Suppressor macrophage treated with lipopolysaccharide for 4 hours (primary cell): ENCODE measurements at places on chromosomes 12 and 14.

GRCh38 chr12:65300097-65300496 lies 21.6 kb downstream of the MSRB3 start:
- no peak for DNase-seq

DNA sequence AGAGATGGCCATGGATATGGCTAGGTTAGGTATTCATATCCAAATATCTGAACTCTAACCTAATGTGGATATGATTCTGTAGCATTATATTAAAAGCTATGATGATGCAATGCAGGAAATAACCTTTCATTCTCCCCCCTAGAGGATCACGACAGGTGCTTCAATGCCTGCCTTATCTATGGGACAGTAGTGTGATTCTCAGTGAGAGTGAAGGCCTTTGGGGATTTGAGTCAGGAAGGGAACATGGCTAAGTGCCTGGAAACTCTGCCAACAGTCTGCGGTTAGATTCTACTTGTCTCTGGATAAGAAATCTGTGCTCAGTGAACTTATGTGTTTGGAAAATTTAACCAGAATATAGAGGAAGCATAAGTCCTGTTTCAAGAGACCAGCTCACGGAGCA lies 81.8 kb downstream of the SLC38A1 start:
- no peak for DNase-seq

DNA sequence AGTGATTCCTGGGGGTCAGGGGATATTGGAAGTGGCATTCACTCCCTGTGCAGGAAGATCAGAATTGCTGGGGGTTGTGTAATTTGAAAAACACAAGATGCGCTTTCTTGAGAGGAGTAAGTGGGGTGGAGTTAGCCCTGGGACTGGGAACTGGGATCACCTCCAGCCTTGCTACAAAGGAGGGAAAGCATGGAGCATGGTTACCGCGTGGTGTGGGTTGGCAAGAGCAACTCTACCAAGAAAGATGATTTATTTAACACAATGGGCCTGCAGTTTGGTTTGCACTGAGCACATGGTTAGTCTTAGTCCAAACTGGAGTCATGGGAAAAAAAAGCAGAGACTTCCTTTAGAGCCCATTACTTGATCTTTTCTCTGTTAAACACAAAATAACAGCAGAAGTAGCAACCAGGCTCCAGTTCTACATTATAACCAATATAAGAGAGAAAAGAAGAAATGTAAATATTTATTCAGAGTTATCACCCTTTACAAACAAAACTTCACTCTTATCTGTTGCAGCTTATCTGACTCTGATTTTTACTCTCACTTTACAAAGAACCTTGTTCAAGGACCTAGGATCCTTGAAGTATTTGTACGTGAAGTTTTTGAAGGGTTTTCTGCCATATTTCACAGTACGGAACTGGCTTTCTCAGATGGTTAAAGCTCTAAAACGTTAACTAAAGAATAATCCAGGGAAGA lies 2.1 kb upstream of the NIN start:
- DNase-seq = no peak

DNA sequence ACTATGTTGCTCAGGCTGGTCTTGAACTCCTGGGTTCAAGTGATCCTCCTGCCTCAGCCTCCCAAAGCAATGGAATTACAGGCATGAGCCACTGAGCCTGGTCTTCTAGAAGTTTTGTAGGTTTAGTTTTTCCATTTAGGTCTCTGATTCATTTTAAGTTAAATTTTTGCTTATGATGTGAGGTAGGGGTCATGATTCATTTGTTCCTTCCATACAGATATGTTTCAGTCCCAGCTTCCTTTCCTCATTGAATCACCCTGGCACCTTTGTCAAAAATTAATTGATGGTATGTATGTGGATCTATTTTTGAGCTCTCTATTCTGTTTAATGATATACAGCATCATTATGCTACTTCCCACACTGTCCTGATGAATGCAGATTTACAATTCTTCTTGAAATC lies 25.6 kb upstream of the CABP1 start:
- no peak for DNase-seq

DNA sequence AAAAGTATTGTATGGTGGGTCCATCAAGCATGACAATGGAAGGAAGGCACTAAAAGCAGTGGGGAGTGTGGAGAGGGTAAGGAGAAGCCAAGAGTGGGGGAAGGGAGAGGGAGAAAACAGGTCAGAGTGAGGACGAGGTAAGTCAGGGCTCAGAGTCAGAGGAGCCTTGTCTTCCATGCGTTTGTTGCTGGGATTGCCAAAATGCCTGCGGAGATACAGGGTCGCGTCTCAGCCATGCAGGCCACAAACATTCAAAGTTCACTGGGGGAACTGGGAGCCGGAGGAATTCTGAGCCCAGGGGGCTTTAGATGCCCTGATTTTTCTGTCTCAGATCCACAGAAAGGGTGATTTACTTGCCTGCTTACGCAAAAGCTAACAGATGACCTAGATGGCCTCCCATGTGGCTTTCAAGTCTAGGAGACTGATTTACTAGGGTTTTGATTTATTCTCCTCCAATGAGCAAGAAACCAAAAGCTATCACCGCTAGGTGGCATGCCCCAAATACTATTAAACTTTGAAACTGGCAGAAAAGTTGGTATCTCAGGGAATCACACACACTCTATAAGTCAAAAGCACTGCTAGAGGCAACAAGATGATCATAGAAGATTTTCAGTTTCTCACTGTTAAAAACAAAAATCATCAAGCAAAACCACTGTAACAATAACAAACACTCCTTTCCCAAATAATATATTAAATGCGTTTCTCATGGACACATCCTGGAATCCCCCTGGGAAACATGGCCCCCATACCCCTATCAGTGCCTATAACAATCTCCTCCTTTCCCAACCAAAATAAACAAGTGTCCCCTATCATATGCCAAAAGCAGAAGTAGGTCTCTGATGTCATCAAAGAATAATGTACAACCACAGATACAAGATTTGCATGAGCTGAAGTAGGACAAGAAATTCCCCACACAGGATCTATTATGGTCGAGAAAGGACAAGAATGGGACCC lies 26.6 kb upstream of the MDM1 start:
- peak; percentile 91 for DNase-seq

GRCh38 chr12:104656921-104657320 lies 200.2 kb downstream of the CHST11 start:
- DNase-seq = no peak

DNA sequence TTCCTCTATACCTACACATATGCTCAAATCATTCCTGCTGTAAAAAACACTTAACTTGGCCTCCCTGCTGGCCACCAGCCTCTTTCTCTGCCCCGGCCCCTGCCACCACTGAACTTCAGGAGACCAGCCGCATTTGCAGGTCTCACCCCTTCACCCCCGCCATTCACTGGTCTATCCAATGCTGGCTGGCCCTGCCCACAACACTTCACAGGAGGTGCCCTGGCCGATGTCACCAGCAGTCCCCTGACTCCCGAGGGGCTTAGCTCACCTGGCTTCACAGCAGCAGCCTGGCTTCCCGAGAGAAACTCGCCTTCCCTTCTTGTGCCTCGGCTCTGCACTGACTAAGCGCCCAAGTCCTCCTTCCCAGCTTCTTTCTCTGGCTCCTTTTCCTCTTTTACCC lies 7.5 kb downstream of the AK7 start:
- DNase-seq = no peak

GRCh38 chr12:64610079-64610659 lies at the start of gene RASSF3:
Gene RASSF3 (plus strand): TSS chr12:64610495. CDS start chr12:64610633, 138 bp downstream.
- peak; percentile 90 for DNase-seq

- DNase-seq = no peak
Observed at GRCh38 chr12:100402763-100403162, 45.9 kb downstream of the SLC17A8 start.

- DNase-seq = no peak
Observed at GRCh38 chr12:120215766-120216735, 15.1 kb upstream of the RPLP0 start.

DNA sequence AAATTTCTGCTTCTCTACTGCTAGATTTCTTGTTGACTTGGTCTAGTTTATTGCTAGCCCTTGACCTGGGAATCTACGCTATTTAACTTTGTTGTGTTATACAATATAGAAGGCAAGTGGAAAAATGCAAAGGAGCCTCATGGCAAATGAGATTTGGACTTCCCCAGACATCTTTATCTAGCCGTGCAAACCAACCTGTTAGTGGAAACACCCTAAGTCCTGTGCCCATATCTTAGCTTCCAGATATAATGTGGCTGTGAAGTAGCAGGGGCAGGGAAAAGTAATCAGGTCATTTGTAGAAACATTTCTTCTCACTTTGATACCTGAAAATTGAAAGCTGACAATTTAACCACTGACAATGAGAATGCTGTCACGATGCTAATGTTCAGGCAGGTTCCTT lies 90.7 kb upstream of the ATP2B1 start:
- no peak for DNase-seq

DNA sequence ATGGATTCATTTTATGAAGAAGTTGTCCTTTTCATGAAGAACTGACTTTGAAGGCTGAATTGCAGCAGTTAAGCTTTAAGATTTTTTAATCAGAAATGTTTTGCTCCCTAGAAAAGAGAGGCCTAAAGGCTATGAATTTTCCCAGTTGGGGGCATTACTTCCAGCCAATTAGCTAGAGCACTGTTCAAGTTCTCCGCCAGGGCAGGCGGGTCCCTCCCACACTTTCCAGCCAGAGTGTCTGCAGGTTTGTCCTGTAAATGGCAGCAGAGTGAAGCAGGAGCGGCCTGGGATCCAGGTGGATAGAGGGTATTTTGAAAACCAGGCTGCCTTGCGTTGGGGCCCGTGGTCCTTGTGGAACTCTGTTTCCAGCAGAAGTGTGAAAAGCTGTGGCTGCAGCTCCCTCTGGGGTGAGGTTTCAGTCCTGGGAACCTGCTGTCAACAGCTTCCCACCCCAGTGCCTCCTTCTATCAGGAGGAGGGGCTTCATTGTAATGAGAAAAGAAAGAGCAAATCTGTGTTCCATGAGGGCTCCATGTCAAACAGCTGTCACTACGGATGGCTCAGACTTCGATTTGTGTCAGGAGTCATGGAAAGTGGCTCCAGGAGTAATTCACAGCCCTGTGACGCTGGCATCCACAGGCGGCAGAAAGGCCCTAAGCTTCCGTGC lies 210.7 kb upstream of the TMEM132C start:
- no peak for DNase-seq

- no peak for DNase-seq
Observed at GRCh38 chr12:11730299-11731041, 81.0 kb downstream of the ETV6 start.

- no peak for DNase-seq
Observed at GRCh38 chr12:50246197-50246865, 37.0 kb downstream of the LIMA1 start.

- no peak for DNase-seq
Observed at GRCh38 chr12:15808652-15809051, 19.5 kb upstream of the EPS8 start.

- no peak for DNase-seq
Observed at GRCh38 chr12:14802247-14802646, 1.0 kb downstream of the WBP11 start.
